Stimulated activated CD8-positive, alpha-beta memory T cell treated with anti-CD3 and anti-CD28 coated beads, Interleukin-15, amount 100 ng/mL, for 1 hour (primary cell): ENCODE measurements at places on chromosomes 3 and 15.

DNA sequence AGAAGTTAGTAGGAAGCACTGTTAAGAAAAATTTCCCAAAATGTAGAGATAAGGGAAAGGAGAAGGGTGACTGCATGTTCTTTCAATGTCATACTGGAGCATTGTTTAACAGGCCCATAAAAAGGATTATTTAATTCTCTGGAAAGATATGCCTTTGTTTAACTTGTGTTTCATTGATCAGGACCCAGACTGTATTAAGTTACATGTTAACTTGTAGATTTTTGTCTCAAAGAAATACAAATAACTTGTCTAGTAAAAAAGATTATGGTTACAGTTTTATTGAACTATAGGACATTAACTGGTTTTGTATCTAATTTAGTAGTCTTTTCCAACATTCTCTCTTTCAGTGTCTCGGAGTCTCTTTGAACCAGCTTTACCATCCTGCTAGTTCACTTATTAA lies 49.7 kb upstream of the LMOD3 start:
- no peak for DNase-seq

- DNase-seq: no peak
Observed at GRCh38 chr3:120492103-120492502, 41.3 kb upstream of the FSTL1 start.

DNA sequence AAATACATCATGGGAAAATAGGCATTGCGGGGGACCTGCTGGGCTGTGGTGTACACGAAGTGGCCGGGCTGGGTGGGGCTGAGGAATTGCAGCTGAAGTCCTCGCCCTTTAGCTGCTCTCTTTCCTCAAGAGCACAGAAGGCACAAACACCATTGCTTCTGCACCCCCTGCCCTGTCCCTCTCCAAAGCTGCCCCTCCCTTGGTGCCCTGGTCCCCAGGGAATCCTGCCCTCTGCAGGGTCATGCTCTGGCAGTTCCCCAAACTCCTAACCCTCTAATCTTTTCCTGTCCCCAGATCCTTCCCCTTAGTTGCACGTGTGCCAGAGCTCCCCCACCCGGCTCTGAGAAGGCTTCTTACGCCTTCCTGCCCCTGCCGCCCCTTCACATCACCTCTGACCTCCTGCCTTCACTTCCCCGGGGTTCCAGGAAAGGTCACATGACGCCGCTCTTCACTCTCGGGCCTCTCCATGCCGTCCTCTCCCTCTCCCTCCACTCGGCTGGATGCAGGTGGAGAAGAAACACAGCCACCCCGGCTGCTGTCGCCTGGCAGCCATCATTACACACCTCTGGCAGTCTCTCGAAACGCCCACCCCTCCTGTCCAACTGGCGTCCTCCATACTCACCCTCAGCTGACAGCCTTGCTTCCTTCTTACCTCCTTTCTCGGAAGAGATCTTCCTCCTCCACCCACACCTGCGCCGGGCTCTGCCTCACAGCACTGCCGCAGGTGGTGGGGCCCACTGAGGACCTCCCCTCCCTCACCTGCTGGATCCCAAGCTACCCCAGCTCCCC lies 6.9 kb upstream of the PCSK6 start:
- no peak for DNase-seq

DNA sequence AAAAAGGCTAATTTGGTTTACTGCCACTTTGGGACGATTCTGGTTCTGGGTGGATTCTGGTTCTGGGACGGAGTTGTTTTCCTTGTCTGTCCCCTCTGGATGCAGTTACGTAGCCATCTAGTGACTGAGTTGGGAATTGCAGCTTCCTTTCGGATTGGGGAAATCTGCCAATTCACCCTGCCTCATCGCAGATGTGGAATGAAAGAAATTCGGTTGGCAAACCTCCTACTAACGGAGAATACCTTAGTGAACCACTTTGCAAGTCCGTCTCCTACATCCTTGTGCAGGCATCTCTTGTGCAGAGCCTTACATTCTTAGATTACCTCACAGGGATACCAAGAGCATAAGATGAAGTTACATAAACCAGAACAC lies 31.5 kb upstream of the AP4E1 start:
- DNase-seq: peak; percentile 60

- no peak for DNase-seq
Observed at GRCh38 chr3:125431391-125431790, 56.3 kb upstream of the ZNF148 start.

GRCh38 chr3:181719991-181720680 lies 8.4 kb downstream of the SOX2 start:
- DNase-seq: no peak

- no peak for DNase-seq
Observed at GRCh38 chr3:43372809-43373559, 86.6 kb downstream of the SNRK start.

- DNase-seq: no peak
Observed at GRCh38 chr3:140022066-140022770, 87.2 kb downstream of the CLSTN2 start.

DNA sequence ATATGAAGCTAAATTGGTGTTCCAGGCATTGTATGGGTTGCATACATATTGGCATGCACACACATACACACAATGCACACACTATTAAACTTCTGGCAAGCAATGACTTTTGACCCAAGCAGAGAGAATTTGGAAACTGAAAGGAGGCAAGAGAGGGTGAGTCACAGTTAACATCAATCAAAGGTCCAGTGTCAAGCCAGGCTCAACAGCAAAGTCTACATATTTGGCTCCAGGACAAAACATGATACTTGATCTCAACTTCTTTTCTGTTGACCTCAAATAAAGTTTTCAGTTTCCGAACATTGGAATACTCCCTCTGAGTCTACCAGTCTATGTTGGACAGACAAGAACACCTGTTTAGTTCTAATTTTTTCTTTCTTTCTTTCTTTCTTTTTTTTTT lies 28.3 kb downstream of the IL12A start:
- no peak for DNase-seq

- no peak for DNase-seq
Observed at GRCh38 chr15:31293655-31294054, 33.0 kb upstream of the KLF13 start.

DNA sequence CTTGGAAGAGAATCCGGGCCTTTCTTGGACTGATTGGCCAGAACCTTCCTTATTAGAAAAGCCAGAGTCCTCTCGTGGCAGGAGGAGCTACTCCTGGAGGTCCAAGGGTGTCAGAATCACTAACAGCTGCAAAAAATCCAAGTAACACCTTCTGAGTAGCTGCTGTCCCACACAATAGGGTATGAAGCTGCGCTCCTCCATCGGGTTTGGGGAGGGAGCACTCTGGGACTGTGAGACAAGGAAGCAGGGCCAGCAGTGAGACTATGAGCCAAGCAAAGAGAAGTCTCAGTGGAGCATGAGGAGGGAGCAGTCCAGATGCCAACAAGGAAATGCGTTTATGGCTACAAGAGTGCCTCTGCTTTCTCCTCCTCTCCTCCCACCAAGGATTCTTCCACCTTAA lies 21.7 kb downstream of the SEMA3G start:
- no peak for DNase-seq

DNA sequence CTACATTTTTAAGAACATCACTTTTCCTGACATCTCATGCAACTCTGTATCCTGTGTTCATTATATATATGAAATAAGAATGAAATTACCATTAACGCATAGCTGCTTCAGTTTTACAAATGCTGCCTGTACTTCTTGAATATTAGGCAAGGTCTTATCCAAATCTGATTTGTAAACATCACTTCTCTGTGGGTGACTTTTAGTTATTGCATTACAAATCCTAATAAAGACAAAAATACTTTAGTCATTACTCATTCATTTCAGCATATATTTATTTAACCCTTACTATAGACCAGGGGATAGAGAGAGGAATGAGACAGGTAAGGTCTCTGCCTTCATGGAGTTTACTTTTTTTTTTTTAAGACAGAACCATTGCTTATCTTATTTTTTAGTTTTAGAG lies 36.8 kb downstream of the MTMR10 start:
- no peak for DNase-seq

- DNase-seq: no peak
Observed at GRCh38 chr15:30859091-30859874, 44.4 kb upstream of the FAN1 start.

GRCh38 chr3:152234657-152235375 lies 33.9 kb upstream of the MBNL1 start:
- no peak for DNase-seq
